Urinary bladder (tissue), 4 donors: ENCODE measurements at places on chromosomes 2 and 18. TPM values are rescaled to one million over a fixed set of nuclear protein-coding genes. Genes with fewer than 3 reads are reported as not detected.

SPATA3 gene
- not detected for total RNA-seq

SERPINB3 gene
- total RNA-seq: 0.16 TPM

LCT gene
- not detected for total RNA-seq

AKAIN1 gene
- not detected for total RNA-seq

MOCOS gene
- 0.95 TPM for total RNA-seq
